Left renal pelvis (tissue), 4 donors: ENCODE measurements at places on chromosomes 6 and 20. TPM values are rescaled to one million over a fixed set of nuclear protein-coding genes. Genes with fewer than 3 reads are reported as not detected.

- DNase-seq: no peak
These were observed 134.3 kb upstream of the MAN1A1 start for GRCh38 chr6:119483908-119484307.

- DNase-seq: no peak
These were observed 36.8 kb downstream of the PPP1R3G start for GRCh38 chr6:5121956-5122355.

DNA sequence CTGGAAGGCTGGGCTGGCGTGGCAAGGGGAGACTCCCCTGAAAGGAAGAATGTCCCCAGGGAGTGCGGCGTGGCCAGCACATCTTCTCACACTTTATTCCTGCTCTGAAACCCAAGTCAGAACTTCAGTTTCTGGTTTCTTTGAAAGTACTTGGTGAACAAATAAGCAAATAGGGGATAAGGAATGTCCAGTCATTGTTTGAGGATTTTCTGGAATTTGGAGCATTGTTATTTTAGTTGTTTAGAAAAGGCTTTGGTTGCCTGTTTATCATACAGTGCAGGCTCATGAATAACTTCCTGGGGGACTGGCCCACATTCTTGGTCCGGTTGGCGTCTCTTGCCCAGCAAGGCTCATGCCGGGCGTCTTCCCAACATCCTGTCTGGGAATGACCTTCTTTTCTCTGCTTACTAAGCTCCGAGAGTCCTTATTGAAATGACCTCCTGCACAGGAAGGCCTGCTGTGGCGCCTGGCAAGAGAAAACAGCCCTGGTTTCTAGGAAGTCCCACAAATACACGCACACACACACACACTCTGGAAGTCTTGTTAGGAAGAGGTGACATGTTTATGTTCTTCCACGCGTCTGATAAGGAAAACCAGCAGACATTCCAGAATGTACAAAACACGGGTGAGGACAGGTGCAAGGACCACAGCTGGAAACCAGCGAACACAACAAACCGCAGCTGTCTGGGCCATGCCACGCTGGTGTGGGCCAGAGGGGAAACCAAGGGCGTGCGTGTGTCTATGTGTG, 71.9 kb downstream of the TMEM170B start:
- no peak for DNase-seq

GRCh38 chr6:97113170-97113569, 169.8 kb downstream of the MMS22L start:
- DNase-seq: no peak

Gene CST4
- polyA plus RNA-seq: not detected

Gene NOX3
- polyA plus RNA-seq: 1.6 TPM

Gene GJA10
- polyA plus RNA-seq: not detected

Gene DEFB124
- polyA plus RNA-seq: 0.49 TPM
